Cardiac fibroblast (primary cell): ENCODE measurements at places on chromosomes 7 and 10.
A peak's percentile ranks its signal among the peaks of the same experiment; 100 is the strongest.

DNA sequence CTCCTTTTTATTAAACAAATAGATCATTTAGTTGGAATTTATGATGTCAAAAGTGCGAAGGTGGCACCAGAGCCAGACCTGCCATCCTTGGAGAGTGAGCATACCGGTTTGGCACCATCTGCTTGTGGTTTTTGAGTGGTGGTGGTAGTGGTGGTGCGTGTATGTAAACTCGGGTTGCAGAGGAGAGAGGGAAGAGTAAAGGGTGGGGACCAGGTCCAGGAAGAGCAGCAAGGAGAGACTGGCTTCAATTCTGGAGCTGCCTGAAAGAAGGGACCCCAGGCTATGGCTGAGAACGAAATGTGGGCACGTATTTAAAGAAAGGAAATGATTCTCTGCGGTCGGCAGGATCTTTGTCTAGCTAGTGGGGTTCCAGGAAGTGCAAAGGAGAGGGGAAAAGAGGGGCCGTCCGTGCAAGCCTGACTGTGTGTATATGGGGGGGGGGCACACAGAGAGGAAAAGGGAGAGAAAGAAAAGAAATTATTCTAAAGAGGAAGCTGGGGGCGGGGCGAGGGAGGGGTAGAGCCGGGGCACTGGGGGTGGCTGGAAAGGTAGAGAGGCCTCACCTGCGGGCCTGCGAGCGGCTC lies 448 bp upstream of the GOLGA7B start:
- DNase-seq: no peak

- DNase-seq: no peak
Measured at GRCh38 chr10:60973086-60973485, 29.1 kb upstream of the RHOBTB1 start.

DNA sequence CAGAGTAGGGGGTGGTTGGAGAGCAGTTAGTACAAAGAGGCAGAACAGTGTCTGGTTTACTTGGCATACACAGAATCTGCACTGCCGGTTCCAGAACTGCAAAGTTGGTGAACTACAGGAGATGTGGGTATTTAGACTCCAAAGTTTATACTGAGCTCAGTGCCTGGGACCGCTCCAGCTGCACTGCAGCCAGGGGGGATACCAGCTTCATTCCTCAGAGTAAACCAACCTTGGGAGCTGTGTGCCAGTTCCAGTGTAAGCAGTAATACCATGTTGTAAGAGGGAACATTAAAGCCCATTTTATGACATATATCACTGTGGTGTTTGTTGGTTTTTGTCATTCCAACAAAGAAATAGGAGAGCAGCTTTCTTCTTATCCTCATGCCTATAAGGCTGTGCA lies 23.4 kb downstream of the LOXL4 start:
- DNase-seq: no peak

DNA sequence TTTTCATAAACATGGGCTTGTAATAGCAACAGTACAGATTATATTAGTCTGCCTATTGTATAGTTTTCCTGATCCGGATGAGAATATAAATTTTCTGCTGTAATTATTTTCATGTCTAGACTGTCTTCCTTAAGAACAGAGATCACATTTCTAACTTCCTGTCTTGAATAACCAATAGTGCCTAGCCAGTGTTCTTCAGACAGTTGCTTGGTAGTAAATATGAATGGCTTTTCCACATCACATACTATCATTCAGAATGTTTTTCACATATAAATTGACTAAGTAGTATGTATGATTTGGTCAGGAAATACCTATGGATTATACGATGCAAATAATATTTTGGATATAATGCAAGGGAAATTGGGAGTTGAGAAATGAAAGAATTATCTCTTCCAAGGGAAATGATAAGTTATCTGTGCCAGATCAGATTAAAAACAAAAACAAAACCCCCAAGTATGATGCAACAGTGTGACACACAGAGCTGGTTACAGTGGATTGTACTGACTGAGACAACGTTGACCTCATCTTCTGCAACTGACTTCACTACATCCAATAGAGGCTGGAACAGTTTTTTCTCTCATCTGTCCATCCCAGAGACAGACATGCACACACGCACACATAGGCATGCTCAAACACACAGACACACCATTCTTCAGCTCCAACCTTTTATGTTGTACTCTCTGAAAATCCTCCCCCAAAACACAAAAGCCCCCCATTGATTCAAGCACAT lies 16.4 kb downstream of the ITGA8 start:
- peak; percentile 14 for DNase-seq

- DNase-seq: no peak
Measured at GRCh38 chr7:2966466-2967078, 77.1 kb downstream of the CARD11 start.

GRCh38 chr10:45460235-45460878 lies 86.3 kb downstream of the ALOX5 start:
- DNase-seq: no peak

GRCh38 chr7:20095436-20095835 lies 121.7 kb downstream of the MACC1 start:
- DNase-seq: no peak

DNA sequence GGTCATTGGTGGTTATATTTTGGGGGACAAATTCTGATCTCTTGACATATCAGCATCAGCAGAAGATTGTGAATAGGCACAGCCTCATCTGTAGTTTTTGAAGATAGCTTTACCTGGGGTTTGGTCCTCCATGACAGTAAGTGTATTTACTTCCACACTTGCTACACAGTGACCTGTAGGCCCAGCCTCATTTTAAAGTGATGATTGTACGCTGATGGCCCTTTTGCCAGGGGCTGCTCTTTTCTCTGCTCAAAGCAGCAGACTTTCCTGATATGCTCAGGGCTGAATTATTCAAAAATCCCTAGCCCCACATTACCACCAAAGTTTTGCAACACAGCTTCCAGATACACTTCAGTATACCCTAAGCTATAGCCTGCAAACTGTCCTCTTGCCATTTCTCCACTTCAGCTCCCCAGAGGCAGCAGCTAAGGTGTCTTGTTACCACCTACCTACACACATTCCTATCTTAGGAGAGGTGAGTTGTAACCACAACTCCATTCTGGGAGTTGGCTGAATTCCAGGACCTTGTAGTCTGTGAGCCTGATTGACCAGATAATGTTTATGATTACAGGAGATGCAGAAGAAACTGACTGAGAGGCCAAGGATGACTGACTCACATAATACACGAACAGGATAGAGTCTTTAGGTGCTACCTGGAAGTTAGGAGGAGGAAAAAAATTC lies 6.0 kb downstream of the ASB4 start:
- no peak for DNase-seq

DNA sequence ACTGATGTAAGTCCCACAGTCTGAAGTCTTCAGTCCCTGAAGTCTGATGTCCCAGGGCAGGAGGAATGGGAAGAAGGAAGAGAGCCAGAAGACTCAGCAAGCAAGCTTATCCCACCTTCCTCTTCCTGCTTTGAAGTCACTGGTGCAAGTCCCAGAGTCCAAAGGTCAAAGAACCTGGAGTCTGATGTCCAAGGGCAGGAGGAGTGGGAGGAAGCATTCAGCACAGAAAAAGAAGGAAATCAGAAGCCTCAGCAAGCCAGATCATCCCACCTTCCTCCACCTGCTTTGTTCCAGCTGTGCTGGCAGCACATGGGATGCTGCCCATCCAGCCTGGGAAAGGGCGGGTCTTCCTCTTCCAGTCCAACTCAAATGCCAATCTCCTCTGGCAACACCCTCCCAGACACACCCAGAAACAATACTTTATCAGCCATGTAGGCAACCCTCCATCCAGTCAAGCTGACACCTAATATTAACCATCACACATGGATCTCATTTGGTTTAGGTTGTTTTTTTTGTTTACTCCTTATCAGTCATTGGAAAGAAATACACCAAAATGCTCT lies 50.9 kb downstream of the ADAM12 start:
- no peak for DNase-seq

DNA sequence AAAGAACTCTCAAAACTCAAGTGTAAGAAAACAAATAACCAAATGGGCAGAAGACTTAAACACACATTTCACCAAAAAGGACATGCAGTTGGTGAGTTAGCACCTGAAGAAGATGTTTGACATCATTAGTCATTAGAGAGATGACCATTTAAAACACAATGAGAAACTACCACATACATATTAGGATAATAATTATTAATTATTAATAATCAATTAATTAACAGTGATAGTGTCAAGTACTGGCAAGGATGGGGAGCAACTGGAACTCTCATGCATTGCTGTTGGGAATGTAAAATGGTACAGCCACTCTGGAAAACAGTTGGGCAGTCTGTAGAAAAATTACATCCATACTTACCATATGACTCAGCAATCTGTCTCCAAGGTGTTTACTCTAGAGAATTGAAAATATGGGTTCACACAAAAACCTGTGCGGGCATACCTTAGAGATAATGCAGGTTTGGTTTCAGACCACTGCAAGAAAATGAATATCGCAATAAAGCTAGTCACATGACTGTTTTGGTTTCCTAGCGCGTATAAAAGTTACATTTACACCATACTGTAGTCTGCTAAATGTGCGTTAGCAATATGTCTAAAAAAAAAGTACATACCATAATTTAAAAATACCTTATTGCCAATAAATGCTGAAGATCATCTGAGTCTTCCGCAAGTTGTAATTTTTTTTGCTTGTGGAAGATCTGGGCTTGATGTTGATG lies 30.3 kb downstream of the ARID5B start:
- DNase-seq: no peak

GRCh38 chr10:77527839-77528238 lies 109.8 kb downstream of the KCNMA1 start:
- no peak for DNase-seq

DNA sequence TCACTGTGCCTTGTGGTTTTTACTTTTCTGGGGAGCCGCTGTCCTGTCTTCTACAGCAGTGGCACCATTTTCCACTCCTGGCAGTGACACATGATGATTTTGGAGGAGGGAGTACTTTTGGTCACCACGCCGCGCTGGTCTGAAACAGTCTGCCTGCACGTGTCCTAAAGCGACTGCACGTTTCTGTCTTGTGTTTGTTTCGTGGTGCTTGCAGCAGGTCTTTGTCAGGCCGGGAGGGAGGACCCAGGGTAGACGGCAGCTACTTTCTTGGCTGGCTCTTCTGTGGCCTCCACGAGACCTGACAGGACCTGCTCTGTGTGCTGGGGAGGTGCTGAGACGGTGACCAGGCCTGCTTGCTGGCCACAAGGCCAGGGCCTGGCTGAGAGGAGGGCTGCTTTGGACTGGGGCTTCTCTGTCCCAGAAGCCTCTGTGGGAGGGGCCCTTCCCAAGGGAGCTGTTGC lies 82.0 kb downstream of the GLRX3 start:
- DNase-seq: no peak

DNA sequence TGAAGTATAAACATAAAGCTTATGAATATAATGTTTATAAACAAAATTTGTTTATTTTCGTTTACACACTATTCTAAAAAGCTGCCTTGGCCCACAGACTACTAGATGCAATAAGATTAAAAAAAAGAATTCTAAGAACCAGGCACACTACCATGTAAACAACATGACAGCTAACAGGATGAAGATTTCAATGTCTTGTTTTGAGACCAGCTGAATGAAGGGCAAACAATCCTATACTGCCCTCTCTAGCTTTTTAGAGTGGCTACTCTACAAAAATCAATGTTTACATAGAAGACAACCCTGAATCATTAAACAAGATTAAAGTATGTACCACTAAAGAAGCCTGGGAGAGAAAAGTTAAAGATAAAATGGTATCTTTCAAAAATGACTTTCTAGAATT lies 38.6 kb downstream of the SLC25A40 start:
- DNase-seq: no peak

DNA sequence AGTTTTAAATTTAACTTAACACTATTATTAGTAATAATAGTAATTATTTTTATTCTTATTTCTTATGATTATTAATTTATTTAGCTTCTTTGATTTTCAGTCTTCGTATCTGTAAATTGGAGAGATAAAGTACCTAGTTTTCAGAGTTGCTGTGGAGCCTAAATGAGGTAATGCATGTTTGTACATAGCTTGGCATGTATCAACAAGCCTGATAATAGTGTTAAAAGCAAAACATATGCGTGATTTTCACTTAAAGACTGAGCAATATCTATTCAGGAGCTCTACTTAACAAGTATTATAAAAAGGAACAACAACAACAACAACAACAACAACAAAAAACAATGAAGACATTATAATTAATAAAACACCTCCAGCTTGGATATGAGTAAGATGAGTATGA lies 12.4 kb downstream of the CALCR start:
- no peak for DNase-seq

DNA sequence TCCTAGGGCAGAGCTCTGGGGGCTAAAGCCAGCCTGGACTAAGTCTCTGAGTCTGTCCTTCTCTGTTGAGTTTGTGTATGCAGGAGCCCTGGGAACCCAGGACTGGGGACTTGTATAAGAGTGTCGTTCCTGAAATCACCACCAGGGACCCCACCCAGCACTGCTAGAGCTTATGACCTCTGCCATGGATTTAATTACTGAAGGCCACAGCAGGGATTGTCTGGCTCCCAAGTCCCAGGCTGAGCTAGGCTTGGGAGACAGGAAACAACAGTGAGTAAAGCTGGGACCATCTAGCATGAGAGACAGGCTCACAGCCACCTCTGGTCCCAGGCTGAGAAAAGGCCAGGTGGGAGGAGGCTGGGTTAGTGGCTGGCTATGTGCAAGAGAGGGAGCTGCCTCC lies 1.4 kb upstream of the TSPAN15 start:
- DNase-seq: peak; percentile 58

GRCh38 chr10:101071885-101072433 lies 10.2 kb downstream of the KAZALD1 start:
- DNase-seq: no peak

- DNase-seq: no peak
Measured at GRCh38 chr7:47978790-47979144, 648 bp downstream of the HUS1 start.

DNA sequence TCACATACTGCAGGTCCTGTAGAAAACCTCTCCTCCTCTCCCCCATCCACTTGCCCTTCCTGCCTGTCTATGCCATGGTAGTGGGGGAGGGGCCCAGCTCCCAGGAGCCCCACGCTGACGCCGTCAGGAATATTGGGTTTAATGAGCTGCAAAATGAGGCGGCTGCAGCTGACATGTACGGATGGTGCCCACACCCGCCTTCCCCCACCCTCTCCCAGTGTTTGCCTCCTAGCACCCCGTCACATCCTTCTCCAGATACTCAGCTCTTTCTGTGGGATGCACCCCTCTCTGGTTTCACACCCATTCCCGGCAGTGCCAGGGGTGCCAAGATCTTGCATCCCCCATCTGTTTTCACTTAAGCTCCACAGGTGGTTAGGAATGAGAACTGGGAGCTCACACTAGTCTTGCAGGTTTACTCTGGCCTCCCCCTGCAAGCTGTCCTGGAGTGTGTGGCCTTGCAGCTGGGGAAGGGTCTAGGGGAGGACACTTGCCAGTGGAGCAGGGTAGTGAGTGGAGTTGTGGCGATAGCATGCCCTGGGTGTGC lies 26.1 kb downstream of the GBX1 start:
- no peak for DNase-seq

- no peak for DNase-seq
Measured at GRCh38 chr7:49635800-49636199, 137.6 kb upstream of the VWC2 start.

DNA sequence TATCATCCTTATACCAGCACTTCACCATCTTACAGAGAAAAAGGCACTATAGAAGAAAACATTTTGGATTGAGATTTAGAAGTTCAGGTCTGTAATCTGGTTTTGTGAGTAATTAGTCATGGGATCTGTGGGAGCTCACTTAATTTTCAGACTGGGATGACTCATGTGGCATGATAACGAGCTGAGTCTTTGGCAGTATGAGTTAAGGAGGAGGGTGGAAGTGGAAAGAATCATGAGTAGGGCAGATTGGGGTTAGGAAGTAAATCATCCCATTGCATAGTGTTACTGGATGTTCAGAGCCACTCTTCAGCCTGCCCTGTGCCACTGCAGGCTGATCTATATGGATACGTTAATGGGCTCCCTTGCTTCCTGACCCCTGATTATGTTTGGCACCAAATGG lies 64.9 kb downstream of the ZNF92 start:
- DNase-seq: peak; percentile 95
